Stimulated activated CD4-positive, alpha-beta T cell treated with anti-CD3 and anti-CD28 coated beads, Interleukin-1b, Interleukin-23, amount 100 ng/mL, for 48 hours (primary cell): ENCODE measurements at places on chromosomes 5 and 9.

DNA sequence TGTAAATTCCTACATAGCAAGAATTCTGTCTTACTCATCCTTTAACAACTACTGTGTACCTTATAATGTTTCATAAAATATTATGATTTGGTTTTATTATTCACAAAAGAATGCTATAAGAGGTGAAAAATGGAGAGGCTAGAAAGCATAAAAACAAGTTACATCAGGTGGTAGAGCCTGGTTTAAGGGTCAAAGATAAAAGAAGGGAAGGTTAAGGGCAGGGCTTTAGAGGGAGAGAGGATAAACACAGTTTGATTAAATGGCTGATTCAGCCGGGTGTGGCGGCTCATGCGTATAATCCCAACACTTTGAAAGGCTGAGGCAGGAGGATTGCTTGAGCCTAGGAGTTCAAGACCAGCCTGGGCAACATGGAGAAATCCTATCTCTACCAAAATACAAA, 40.4 kb upstream of the HSPB3 start:
- DNase-seq, result no peak

DNA sequence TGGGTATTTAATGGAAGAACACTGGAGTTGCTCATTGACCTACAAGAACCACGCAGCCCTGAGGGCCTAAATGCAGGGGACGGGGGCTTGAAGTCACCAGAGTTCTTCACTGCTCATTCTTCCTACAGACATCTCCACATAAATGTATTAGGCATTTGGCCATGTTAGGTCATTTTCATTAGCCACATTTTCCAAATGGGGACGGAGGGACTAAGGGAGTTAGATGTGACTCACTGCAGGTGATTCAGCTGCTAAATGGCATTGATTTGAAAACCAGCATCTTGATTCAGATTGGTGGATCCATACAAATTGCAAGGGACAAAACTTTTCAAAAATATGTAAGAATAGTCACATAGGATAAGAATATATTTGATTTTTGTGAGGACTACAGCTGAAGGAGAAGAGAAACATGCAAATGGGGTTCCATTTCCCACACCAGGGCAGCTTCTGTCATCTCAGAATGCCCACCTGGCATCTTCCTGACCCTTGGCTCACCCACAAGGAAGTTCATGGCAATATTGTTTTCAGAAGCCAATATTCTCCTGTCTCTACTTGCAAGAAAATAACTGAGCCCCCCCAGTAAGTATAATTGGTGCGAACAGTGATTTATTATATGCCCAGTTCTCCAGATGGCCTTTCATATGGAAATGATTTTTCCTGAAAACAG, 264.8 kb downstream of the DOCK8 start:
- no peak for DNase-seq

- DNase-seq, result no peak
These were observed 188.1 kb downstream of the RFX3 start for GRCh38 chr9:3337515-3338225.

DNA sequence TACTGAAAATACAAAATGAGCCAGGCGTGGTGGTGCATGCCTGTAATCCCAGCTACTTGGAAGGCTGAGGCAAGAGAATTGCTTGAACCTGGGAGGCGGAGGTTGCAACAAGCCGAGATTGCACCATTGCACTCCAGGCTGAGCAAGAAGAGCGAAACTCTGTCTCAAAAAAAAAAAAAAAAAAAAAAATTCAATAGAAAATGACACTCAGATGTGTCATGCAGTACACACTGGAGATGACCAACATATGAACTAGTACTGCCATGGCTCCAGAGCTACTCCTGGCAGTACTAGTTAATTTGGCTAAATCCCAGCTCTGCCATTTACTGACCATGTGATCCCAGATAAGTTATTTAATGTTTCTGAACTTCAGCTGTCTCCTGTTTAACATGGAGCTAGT, 7.3 kb downstream of the ATOX1 start:
- DNase-seq, result no peak

DNA sequence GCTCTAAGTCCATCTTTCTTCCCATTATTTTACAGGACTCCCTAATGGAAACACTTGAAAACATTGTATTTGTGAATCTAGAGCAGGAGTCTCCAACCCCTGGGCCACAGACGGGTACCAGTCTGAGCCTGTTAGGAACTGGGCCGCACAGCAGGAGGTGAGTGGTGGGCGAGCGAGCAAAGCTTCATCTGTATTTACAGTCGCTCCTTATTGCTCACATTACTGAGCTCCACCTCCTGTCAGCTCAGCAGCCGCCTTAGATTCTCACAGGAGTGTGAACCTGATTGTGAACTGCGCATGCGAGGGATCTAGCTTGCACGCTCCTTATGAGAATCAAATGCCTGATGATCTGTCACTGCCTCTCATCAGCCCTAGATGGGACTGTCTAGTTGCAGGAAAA, 111.0 kb downstream of the MED27 start:
- no peak for DNase-seq

GRCh38 chr5:63085561-63085960, 506.9 kb downstream of the LRRC70 start:
- no peak for DNase-seq

DNA sequence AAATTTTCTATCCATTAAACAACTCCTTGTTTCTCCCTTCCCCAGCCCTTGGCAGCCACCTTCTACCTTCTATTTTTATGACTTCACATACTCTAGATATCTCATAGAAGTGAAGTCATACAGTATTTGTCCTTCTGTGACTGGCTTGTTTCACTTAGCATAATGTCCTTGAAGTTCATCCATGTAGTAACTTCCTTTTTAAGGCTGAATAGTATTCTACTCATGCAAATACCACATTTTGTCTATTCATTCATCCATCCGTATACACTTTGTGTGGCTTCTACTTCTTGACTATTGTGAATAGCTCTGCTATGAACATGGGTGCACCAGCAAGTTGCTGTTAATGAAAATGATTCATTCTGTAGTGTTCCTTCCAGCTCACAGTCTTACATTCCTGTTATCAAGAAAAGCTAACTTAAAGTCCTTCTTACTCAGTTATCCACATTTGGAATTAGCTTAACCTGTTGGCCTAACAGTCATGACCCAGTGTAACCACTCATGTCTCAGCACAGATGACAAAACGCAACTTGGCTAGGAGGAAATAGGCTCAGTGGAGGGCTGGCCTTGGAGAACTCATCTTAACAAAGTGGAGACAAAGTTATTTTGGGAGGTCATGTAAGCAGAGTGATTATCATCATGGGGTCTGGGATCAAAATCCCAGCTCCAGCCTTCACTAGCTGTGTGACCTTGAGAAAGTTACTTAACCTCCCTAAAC, 129.7 kb upstream of the MAP3K1 start:
- no peak for DNase-seq

DNA sequence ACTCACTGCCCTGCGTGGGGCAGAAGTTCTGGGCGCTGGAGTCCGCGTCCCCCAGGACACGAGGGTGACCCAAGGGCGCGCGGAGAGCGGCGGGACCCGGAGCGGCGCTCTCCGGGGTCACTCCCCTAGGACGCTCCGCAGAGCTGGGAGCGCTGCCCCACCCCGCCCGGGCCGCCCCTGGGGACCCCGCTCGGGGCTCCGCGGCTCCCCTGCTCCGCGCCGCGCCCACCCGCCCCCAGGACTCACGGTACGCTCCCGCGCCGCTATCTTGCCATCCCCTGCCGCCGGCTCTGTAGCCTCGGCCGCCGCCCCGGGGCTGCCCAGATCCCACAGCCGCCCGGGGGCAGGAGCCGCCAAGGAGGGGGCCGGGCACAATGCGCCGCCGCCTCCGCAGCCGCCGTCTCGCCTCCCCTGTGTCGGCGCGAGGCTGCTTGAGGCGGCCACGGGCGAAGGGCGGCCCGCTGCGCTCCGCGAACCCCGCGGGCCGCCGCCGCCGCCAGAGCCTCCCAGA, 303 bp downstream of the LIFR start:
- DNase-seq, result no peak

GRCh38 chr9:111016426-111017045, 21.7 kb downstream of the LPAR1 start:
- no peak for DNase-seq

GRCh38 chr5:2106721-2107120, 224.0 kb upstream of the IRX4 start:
- no peak for DNase-seq

DNA sequence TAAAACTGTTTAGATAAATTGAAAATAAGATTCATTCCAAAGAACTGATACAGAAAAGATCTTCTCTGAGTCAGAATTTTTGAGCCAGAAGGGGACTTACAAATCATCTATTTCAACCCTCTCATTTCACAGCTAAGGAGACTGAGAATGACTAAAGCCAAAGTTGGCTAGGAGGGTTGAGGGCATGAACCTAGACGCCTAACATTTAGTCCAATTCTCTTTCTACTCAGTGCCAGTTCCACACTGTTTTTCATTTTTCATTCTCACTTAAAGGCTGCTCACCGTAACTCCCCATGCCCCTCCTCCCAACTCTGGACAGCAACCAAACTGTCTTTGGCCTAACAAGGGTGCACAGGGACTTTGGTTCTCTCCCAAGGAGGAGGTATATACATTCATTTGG, 364.0 kb downstream of the NDUFS4 start:
- DNase-seq, result no peak

GRCh38 chr5:60710362-60710761, 10.4 kb upstream of the DEPDC1B start:
- no peak for DNase-seq

DNA sequence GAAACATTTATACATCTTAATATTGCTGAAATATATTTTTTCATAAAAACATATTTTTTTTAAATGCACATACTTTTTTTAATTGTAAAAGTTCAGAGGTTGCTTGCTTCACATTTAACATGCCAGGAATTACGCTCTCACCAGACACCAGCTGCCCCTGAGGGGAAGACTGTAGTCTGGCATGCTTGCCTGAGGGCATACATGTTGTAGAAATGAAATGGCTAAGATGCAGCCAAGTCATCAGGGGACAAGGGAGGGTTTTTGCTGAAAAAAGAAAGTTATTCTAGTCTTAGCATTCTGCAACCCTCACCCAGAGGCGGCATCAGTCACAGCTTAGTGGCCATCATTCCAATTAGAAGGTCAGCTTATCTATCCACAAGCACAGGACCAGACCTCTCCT, 426.7 kb upstream of the FTMT start:
- no peak for DNase-seq

- DNase-seq, result no peak
These were observed 157.9 kb downstream of the ALDH1A1 start for GRCh38 chr9:72794946-72795345.

- DNase-seq, result no peak
These were observed 38.8 kb downstream of the ITGA2 start for GRCh38 chr5:53027913-53028312.

DNA sequence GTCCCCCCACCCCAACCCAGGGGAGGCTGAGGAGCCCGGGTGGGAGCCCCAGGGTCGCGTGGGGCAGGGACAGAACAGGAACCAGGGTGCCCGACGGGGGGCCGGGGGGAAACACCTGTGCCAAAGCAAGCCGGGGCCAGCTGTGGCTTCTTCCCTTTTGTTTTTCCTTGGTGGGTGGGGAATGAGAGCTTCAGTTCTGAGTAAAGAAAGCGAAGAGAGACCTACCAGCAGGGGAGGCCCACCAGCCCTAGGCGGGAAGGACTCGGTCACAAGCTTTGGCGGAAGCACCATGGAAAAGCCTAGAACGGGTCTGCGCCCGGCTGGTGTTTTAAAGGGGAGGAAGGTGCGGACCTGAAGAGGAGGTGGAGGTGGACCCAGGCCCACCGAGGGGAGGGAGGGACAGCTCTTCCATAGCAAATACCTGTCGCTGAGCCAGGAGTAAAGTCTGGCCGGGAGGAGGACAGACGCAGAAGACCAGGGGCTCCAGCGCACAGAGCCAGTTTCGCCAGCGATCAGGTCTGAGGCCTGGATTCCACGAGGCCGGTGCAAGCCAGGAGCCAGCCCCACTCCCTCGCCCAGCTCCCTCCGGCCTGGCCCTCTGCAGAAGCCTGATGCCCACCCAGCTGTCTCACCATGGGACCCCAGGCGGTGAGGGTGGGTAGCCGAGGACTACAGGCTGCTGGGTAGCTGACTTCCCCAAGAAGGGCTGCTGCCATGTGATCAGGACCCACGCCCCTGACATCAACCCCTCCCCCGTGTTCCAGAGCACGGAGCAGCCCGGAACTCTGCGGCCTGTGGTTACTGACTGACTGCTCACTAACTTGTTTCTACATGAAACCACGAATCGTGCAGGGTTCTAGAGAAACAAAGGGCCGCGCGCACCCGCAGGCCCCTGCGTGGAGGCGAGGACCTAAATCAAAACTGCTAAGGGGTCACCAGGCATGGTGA, 849 bp upstream of the MGAT1 start:
- peak; percentile 91 for DNase-seq

GRCh38 chr5:175856408-175857100, 14.8 kb upstream of the CPLX2 start:
- no peak for DNase-seq

DNA sequence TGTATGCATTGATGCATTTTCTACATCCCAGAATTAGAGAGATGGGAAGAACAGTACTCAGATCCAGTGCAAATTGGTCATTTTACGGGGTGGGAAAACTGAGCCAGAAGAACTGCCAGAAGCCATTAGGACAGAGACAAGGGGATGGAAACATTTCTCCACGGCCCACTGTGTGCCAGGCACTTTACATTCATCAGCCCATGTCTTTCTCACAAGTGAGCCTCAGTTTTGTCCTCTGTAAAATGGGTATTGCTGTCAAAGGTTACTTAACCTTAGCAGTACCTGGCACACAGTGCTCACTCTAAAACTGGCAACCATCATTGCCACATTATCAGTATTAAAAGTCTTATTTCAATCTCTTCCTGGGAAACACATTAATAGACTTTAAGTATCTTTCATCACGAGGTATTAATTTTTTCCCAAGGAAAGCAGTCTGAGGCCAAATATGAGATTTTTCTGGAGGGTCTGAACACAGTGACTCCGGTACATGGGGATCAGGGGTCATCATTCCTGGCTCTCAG, 5.2 kb downstream of the DUSP1 start:
- DNase-seq, result no peak

DNA sequence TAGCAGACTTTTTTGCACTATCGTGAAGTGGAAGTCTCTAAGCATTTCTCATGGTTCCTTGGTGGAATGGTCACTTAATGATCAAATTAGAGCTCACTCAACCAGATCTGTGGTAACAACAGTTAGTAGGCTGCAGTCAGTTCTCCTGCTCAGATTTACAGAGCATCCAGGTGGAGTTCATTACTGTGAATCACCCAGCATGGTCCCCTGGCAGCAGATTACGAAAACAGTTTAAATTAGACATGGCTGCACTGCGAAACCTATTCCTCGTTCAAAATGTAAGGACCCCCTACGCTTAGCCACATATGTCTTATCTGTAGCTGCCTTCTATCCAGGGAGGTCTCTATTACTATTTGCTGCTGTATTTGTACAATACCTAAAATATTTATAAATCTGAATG, 823.6 kb upstream of the ARRDC3 start:
- no peak for DNase-seq

GRCh38 chr9:110185806-110186205, 22.2 kb downstream of the C9orf152 start:
- DNase-seq, result no peak

GRCh38 chr9:88219601-88220000, 81.3 kb upstream of the SPATA31C2 start:
- no peak for DNase-seq

GRCh38 chr5:74580729-74581109, 59.8 kb downstream of the ENC1 start:
- no peak for DNase-seq
